HS-5 (cell line): ENCODE measurements at places on chromosomes 6 and 20.

- DNase-seq, result no peak
These were observed 138.0 kb upstream of the RREB1 start for GRCh38 chr6:6969761-6970223.

- DNase-seq, result no peak
These were observed 52.3 kb downstream of the SLX4IP start for GRCh38 chr20:10487142-10488136.

DNA sequence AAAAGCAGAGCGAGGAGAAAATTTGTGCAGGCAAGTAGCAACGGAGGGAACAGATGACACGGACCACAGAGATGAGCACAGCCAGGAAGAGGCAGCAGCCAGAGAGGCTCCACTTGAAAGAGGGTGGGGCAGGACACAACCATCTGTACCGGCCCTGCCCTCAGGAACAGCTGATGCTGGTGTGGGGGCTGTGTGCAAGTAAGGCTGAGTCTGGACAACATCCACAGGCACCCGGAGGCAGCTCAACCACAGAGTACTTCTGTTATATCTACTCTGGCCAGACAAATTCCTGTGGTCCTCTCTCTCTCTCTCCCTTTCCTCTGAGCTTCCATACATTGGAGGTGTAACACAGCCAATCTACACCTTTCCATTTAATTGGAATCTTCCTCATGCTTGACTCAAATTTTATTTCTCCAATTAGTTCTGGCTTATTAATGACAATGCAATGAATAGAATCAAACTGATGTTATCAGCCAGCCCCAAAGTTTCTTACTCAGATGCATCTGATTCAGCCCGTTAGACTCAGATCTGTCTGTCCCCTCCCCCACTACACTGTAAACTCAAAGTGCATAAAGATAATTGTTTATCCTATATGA, 24.9 kb downstream of the KIF13A start:
- DNase-seq, result no peak

GRCh38 chr6:161226009-161226964, 47.6 kb downstream of the AGPAT4 start:
- DNase-seq, result no peak

GRCh38 chr6:6006428-6007365, at the start of gene NRN1:
Gene NRN1 (minus strand): TSS chr6:6006925. CDS start chr6:6006749, 176 bp downstream.
- DNase-seq, result no peak

- no peak for DNase-seq
These were observed 1.7 kb upstream of the GCM2 start for GRCh38 chr6:10883312-10884244.

DNA sequence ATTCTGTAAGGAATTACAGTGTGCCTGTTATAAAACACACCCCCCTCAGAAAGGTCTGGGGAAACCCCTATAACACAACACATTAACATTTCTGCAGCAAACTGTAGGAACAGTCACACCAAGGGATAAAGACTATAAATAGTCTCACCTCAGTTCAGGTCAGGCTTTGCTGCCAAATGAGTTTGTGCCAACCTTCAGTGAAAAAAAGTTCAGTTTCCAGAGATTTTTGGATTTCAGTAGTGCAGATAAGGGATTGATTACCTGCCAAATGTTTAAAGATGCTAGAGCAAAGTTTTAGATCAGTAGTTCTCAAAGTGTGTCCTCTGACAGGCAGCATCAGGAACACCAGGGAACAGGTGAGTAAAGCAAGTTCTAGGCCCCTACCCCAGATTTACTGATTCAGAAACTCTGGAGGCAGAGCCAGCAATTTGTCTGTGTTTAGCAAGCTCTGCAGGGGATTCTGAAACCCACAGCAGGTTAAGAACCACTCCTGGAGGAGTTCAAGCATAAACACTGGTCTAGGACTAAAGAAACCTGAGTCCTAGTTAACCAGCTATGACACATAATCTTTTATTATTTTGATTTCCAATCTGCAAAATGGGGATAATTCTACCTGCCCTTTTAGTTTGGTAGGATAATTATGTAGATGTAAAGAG, 111.0 kb downstream of the RCAN2 start:
- DNase-seq, result no peak

DNA sequence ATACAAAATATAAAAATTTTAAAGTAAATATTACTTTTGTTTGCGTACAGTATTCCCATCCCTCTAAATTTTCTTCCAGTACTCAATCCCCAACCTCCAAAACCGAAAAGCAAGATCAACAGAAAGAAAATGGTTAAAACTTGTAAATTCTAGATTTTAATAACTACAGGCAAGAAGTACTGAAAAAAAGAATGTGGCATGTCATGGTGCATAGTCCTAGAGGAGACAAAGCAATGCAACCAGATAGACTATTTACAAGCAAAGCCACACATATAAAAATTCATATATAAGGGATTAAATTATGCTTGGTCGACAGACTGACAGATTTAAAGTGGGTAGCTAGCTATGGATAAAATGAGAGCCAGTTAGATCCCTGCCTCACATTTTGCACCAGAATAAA, 56.5 kb upstream of the HFE start:
- DNase-seq, result no peak

GRCh38 chr20:62952373-62952967, at the start of gene SLC17A9:
Gene SLC17A9 (plus strand): TSS chr20:62952709. CDS start chr20:62952831, 122 bp downstream.
- no peak for DNase-seq

GRCh38 chr20:51446656-51447055, 95.9 kb downstream of the NFATC2 start:
- peak; percentile 100 for DNase-seq

- no peak for DNase-seq
These were observed 394.6 kb upstream of the MMS22L start for GRCh38 chr6:97677626-97678025.

GRCh38 chr6:18203786-18204185, 48.6 kb downstream of the KDM1B start:
- DNase-seq, result no peak
